Foreskin melanocyte (primary cell): ENCODE measurements at places on chromosomes 2 and 18.

DNA sequence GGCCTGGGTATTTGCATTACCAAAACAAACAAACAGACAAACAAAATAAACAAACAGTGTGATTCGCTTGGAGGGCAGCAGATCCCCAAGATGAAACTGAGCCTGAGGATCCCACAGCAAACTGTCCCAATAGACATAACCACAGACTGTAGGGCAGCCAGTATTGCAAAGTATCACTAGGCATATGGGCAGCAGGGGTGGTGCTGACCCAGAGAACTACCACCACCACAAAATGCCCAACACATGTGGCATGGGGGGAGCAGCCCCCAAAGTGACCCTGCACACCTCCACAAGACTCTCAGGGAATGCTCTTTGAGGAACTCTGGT, 330.1 kb downstream of the CYRIA start:
- DNase-seq: no peak

- no peak for DNase-seq
Measured at GRCh38 chr2:3480352-3481010, 38.9 kb downstream of the ADI1 start.

- no peak for DNase-seq
Measured at GRCh38 chr18:66707473-66707872, 103.6 kb upstream of the CDH19 start.

- peak; percentile 93 for DNase-seq
Measured at GRCh38 chr18:11500153-11501122, 109.0 kb upstream of the SLC35G4 start.

- no peak for DNase-seq
Measured at GRCh38 chr2:238398577-238398976, 28.1 kb upstream of the ASB1 start.

DNA sequence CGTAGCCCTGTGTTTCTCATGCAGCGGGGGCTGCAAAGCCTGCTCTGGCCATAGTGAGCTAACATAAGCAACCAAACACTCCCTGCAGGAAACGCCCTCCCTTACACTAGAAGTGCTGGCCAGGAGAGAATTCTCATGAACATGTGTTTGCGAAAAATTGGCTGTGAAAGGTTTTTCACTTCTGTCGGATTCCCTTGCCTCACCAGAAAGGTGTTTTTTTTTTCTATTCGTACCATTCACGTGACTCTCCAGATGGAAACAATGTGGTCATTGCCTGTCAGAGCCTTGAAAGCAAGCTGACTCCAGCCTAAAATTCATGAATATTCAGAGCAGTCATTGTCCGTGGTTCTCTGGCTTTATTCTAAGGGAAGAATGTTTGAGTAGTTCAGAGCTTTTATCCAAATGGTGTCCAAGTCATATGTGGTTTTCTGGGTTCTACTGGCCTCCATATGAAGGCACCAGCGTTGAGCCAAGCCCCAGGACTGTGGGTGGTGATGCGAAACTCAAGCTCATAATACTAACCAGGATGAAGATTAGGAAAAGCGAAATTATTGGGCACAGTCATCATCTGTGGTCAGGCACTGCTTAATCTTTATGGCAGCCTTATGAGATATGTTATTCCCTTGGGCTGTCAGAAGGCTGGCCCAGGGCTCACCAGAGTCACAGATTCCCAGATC, 236.4 kb downstream of the ALPK2 start:
- no peak for DNase-seq

DNA sequence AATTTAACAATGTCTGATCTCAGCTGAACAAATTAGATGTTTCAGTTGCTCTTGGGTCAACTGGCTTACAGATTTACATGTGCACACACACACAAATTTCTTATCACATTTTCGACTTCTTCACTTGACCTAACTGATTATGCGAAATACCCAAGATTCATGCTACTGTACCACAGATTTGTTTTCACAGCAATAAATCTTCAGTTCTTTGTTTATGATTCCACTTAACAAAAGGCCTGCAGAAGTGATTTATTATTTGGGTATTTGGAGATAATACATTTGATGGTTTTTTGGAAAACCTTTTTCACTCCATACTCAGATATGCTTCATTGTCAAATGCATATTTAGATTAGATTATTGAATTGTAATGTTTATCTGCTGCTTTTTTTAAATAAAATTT, 129.0 kb downstream of the GALNT1 start:
- no peak for DNase-seq

DNA sequence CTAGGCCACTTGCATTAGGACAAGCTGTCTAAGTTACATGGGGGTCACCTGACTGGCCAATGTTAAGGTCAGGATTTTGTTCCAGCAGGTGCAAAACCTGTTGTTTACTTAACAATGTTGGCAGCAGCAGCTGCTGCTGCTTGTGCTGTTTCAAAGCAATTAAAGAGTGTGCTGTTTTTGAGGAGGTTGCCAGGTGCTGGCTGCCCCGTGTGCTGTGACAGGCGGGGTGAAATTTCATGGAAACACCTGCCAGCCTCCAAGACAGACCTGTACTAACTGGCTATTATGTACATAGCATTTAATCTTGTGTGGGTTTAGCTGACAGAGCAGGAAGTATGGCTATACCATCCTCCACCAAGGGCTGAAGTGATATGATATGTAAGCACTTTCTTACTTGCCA, 224.9 kb downstream of the ASXL3 start:
- DNase-seq: no peak

- no peak for DNase-seq
Measured at GRCh38 chr2:241432824-241433448, 75.4 kb downstream of the STK25 start.

GRCh38 chr2:193679847-193680246, 1485.1 kb upstream of the TMEFF2 start:
- no peak for DNase-seq

DNA sequence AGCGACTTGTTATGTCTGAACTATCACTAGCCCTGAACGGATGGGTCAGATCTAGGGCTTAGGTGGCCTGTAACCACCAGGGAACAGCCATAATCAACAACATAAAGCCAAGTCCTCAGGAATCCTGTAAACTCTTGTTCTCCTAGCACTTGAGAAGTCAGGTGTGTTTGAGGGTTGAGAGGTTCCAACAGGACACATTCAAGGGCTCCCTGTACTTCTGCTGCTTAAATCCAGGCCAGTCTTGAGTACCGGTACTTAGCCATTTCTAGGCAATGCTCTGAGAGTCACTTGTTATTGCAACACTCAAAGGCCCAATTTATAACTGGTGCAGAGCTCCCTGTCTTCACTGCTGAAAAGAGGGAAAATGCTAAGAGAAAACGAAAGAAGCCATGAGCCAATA, 21.6 kb upstream of the SLC40A1 start:
- DNase-seq: no peak

- peak; percentile 21 for DNase-seq
Measured at GRCh38 chr2:54052825-54053718, 62.3 kb upstream of the ACYP2 start.
